NCI-H187 treated with DMSO at 0.1 percent for 48 hours (cell line): ENCODE measurements at places on chromosomes 3 and 15.

GRCh38 chr15:62647202-62647842 is 395.2 kb upstream of the TPM1 start:
- no peak for DNase-seq

DNA sequence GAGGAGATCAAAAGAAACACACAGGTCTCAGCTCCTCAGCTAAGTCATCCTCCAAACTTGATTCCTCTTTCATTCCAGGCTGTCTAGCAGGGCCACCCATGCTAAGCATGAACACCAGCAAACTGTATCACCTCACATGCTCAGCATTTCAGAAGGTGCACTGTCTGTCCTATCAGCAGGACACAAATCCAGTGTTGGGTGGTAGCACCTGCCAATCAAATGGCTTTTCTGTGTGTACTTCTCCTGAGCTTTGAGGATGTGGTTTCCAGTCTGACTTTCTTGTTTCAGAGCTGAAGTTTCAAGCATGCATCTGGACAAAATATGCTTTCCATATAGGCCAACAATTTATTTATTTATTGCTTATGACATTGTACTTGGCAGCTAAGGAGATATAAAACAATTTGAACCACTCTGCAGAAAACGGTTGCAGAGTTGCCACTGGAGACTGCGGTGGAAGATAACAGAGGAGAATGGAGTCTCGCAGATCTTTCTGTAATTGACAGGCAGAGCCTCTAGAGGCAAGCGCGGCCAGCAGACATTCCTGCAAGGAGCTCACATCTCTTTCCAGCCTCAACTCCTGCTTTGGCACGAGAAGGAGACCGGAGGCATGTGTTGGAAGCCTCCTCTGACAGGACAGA is 167.1 kb upstream of the WNT5A start:
- DNase-seq = no peak

DNA sequence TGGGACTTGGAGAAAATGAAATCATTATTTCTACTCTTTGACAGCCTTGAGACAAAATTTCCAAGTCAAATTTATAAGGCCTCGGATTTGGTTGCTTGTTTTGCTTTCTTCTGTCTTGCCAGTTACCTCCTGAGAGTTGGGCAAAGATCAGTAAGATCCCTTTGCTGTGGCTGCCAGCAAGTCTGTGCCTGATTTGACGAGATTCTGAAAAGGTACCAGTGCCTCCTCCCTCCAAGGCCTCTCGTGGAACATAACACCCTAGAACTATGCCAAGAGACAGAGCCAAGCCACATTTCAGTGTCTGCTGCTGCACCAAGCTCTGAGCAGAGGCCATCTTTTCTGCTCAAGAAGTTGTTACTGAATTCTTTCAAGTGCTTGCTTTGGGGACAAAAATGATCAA is 61.0 kb downstream of the GTPBP8 start:
- DNase-seq = no peak

DNA sequence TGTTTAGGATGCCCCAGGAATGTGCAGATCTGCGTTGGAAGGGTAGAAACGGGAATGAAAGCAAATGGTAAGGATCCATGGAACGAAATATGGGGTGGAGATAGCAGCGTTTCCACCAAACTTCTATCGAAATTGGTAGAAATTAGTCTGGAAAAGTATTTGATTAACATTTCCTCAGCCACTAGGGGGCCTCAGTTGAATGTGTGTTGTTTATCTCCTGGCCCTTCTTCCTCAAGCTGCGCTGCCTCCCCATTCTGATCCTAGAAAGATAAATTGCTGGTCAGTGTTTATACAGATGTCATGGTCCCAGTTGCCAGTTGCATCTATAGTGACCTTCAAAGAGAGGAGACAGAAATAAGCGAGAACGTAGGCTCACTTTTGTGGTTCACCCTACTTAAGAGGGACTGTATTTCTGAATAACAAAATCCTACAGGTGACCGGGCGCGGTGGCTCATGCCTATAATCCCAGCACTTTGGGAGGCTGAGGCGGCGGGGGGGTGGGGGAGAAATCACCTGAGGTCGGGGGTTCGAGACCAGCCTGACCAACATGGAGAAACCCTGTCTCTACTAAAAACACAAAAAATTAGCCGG is 457.1 kb downstream of the SQOR start:
- DNase-seq = no peak

GRCh38 chr3:150409512-150410310 is 1.6 kb downstream of the TSC22D2 start:
- DNase-seq = no peak

DNA sequence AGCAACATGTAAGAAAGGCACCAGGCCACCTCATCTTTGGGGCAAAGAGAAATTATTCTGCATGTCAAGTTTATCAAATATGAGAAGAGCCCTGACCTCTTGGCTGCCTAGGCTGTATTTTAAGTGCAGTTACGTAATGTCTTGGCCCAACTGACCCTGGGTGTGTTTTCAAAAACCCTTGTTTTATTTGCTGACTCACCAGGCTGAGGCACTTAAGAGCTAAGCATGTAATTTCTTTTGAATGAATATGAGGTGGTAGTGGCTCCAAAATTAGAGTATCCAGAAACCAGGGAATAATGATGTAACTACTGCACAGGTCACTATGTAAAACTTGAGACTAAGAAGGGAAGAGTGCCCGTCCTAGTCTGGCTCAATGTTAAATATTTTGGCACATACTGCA is 24.3 kb downstream of the PGPEP1L start:
- no peak for DNase-seq

- no peak for DNase-seq
Observed at GRCh38 chr3:127131424-127132170, 61.3 kb upstream of the PRR23E start.

- no peak for DNase-seq
Observed at GRCh38 chr3:160130950-160131349, 94.3 kb upstream of the C3orf80 start.

GRCh38 chr3:194306109-194306686 is 44.9 kb downstream of the CPN2 start:
- DNase-seq = no peak

GRCh38 chr15:61828008-61828407 is 232.2 kb downstream of the VPS13C start:
- DNase-seq = no peak

DNA sequence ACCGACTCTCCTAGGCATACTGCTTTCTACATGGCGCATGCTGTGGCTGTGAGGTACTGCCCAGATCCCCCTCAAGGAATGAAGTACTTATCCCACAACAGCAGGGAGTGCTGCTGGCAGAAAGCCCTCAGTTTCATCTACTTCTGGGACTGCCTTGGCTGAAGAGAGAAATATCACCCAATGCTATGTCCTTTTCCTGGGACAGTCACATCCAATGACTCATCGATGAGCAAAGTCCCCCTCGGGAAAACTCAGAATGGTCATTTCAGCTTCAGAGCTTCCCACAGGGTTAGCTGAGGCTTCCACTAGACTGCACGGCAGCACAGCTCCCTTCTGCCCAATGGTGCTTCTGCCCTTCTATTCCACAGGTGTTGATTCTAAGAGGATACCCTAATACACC is 3.6 kb upstream of the NMD3 start:
- no peak for DNase-seq

- DNase-seq = no peak
Observed at GRCh38 chr3:177890359-177890683, 645.9 kb upstream of the KCNMB2 start.

DNA sequence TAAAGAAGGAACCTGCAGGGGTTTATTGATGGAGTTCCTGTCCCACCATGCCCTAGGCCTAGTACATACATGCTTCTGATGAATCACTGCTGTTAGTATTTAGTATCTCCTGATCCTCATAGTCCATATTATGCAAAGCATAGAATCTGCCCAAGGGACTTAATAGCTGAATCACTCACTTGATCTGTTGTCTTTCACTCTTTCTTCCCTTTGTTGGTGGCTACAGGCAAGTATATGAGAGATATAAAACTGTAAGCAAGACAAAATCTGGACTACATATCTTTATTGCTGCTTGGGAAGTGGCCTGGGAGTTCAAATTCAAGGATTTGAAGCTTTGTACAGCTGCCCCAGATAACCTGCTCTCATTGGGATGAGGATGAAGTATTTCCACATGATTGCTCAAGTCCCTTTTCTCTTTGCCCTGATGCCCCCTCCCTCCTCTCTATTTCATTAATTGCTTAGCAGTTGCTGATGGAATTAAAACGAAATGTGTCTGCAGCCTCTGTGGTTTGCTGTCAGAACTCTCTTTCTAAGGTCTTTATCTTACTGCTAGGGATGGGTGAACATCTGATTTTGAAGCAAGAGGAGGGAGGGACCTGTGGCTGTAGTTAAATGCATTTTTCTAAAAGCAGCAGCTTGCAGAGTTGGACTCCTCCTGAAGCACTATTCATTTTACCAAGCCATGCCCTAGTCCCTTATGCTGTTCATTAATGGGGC is 114.1 kb downstream of the ZNF609 start:
- no peak for DNase-seq

DNA sequence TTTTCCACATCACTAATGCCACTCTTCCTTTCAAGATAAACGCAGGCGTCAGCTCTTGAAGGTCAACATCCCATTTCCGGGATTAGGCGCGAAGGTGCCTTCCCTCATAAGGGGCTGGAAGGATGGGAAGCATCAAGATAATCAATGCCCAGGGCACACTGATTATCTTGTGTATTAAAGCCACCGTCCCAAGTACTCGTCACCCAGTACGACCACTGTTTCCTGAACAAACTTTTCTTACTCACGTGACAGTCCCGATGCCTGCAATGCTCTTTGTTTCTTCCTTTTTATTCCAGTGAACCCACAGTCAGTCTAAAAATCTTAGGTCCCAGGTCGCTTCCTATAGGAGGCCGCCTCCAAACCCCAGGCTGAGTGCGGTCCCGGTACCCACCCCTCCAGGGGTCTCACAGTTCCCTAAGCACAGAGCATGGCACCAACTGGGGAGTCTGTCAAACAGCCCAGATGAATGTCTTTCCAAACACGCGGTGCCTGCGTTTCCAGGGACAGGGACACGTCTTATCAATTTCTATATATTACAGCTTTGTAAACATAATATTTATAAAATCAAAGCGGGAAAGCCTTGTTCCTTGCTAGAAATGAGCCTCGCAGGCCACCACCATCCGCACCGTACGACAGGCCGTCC is 589 bp downstream of the ANAPC13 start:
- no peak for DNase-seq
